GM19239 (cell line): ENCODE measurements at places on chromosomes 6 and 20.

GRCh38 chr6:143375022-143375585 lies 75.4 kb downstream of the ADAT2 start:
- DNase-seq = no peak

- DNase-seq = no peak
Observed at GRCh38 chr6:13038315-13038714, 290.0 kb downstream of the TBC1D7 start.

DNA sequence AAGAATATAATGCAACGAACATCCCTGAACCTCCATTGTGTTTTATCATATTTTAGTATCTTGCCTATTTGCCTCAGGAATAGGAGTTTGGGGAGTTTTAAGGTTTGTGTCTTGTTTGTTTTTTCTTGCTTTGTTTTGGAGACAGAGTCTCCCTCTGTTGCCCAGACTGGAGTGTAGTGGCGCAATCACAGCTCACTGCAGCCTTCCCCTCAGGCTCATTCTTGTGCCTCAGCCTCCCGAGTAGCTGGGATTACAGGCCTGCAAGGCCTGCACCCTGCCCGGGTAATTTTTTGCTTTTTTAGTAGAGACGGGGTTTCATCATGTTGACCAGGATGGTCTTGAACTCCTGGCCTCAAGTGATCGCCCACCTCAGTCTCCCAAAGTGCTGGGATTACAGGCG lies 63.3 kb upstream of the CARMIL1 start:
- DNase-seq = no peak

- no peak for DNase-seq
Observed at GRCh38 chr6:125558907-125559306, 190.5 kb upstream of the HEY2 start.

DNA sequence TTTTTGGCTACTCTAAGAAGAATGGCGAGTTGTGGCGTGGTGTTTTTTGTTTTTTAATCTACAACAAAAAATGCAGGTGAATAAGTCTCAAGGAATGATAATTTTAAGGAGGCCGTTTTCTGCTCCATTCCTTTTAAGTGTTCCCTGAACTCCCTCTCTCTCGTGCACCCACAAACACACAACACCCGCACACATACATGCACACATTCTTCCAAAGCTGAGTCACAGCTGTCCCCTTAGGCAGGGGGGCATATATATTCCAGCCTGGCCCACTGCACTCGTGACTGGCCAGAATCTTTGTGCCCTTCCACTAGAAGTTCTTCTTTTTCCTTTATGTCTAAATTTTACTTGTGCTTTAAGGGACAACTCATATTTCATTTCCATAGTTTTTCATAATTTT lies 405.7 kb downstream of the LMBRD1 start:
- no peak for DNase-seq

DNA sequence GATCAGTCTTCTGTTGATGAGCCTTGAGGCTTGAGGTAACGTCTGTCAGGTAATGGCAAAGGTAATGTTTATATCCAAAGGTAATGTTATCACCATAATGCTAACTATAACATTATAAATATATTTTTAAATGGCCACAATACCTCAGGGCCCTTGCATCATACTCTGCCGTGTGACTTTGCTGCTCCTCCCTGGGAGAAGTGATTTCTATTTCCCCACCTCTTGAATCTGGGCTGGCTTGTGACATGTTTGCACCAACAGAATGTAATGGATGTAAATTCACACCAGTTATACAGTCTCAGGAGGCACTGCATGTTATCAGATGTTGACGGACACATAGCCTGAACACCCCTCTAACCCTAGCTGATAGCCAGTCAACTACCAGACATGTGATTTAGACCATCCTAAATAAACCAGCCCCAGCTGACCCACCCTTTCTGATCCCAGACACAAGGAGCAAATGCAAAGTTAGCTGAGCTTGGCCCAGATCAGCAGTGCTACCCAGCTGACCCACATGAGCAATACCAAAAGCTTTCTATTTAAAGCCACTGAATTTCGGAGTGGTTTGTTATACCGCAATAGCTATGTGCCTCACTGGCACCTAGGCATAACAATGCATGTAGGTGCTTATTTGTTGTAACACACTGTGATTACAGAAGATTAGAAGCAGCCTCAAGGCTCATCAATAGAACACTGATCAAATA lies 93.8 kb upstream of the SIRPA start:
- no peak for DNase-seq

DNA sequence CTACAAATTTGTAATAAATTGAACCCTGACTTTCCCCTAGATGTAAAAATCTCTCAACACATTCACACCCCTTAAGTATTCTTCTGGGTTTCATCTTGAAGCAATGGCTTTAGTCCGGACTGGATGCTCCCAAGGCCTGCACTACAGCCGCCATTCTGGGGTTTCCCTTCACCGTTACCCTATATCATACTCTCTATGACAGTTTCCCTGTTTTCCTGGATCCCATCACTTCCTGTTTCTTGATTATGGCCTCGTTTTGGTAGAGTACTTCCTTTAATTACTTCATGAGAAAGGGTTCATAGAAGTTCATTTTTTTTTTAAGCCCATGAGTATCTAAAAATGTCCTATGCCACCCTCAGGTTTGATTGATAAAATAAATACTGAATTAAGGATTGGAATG lies 11.7 kb downstream of the FIG4 start:
- no peak for DNase-seq

DNA sequence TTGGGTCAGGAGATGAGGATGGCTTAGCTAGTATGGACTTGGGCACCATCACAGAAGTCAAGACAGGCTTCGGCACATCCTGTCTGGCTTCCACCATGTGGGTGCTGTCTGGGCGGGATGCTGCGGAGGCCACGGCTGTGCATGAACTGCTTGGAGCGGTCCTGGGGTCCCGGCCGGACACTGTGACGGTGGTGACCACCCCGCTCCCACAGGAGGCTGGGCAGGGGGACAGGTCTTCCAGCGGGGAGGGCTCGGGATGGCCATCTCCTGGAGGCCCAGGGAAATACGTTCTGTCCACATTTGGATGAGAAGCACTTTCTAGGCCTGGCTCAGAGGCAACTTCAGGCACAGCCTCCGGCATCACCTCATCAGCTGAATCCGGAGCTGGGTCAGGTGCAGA lies 32.1 kb upstream of the TCFL5 start:
- no peak for DNase-seq

GRCh38 chr6:17988422-17988944 lies 1.0 kb upstream of the KIF13A start:
- DNase-seq = no peak

DNA sequence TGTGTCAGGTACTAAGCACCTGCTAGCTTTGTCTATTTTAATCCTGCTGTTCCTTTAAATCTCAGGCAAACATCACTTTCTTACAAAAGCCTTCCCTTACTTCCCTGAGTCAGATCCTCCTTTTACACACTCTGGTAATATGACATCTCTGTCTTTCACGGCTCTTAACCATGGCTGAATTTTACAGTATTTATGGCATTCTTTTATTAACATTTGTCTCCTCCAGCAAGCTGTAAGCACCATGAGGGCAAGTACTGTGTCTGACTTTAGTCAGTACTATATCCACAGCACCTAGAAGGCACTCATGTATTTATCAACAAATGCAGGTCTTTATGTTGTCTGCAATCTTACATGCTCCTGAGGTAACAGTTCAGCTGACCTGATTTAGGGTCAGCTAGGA lies 33.7 kb upstream of the HBS1L start:
- DNase-seq = no peak

- peak; percentile 30 for DNase-seq
Observed at GRCh38 chr6:129671442-129672340, 38.3 kb downstream of the ARHGAP18 start.

DNA sequence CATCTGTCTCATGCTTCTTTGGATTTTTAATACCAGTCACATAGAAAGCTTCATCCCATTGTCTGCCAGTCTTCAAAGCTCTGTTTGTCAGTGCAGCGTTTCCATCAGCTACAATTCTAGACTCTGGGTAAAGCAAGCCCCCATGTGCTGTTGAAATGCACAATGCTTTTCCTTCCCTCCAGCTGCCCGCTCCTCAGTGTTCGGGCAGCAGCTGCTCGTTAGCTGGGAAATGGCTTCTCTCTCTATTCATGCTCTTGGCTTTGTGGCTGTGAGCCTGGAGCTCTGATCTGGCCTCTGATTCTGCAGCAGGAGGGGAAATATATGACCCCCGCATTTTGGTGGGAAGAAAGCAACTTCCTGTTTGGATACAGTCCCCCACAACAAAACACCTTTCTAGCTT lies 213.0 kb upstream of the CDYL start:
- DNase-seq = no peak

- no peak for DNase-seq
Observed at GRCh38 chr6:154515826-154516225, 5.3 kb upstream of the CNKSR3 start.

- DNase-seq = no peak
Observed at GRCh38 chr20:19952392-19952791, 64.8 kb upstream of the NAA20 start.

- no peak for DNase-seq
Observed at GRCh38 chr6:154614101-154614500, 103.6 kb upstream of the CNKSR3 start.

DNA sequence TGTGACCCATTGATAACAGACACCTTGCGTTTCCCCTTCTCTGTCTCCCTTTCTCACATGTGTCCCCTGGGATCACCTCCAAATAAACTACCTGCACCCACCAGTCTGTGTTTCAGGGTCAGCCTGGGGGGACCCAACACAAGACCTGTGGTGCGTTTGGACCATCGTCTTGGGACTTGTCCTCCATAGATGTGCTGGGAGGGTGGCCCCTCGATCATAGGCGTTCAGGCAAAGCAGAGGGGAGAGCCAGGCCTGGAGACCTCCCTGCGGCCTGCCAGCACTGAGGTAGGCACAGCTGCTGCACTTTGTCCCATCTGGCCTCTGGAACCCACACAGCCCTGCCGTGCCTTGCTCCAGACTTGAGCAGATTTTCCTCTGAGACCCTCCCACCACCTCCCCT lies 18.1 kb downstream of the CST9 start:
- no peak for DNase-seq

DNA sequence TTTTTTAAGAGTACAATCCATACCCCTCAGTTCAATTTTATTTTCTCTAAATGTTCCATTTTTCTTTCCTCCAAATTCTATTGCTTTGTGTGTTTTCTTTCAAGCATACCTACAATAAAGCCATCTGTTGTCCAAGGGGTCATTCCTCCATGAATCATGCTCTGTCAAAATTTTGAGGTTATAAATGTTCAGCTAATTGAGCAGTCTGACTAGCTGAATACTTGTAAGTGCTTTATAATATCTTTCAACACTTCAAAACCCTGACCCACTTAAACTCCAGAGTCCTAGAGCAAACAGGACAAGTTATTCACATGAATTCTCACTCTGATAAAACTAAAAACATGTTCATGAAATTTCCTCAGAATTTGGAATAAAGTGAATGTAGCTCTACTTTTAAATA lies 33.4 kb upstream of the EYA4 start:
- no peak for DNase-seq

GRCh38 chr6:62037445-62037844 lies 248.6 kb downstream of the KHDRBS2 start:
- no peak for DNase-seq

GRCh38 chr6:28218312-28219248 lies 6.5 kb upstream of the ZSCAN9 start:
- DNase-seq = peak; percentile 51

DNA sequence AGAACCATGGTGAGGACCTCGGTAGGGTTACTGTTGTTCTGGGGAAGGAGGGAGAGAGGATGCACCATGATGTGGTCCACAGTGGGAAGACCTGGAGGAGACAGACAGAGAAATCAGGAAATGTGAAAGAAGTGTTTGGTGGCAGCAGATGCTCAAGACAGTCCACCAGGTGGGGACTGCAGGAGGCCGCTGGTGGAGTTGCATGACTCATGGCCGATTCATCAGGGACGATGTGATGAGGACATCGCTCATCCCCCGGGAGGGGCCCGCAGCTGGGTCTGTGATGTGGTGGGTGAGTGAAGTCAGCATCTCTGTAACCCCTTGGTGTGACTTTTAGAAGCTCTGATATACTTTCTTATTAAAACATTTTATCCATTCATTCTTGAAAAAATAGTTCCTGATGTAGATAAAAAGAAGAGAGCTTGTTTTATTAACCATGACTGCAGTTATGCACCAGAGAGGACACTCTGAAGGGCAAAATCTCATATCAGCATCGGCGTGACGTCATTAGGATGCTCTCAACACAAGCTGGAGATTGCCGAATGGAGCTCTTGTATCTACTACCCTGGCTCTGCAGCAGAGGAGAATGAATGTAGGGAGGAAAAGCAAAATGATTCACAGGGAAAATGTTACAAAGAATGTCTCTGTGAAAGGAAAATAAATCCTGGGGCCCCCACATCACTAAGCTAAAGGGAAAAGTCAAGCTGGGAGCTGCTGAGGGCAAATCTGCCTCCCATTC lies 71.2 kb downstream of the RAMACL start:
- DNase-seq = no peak

DNA sequence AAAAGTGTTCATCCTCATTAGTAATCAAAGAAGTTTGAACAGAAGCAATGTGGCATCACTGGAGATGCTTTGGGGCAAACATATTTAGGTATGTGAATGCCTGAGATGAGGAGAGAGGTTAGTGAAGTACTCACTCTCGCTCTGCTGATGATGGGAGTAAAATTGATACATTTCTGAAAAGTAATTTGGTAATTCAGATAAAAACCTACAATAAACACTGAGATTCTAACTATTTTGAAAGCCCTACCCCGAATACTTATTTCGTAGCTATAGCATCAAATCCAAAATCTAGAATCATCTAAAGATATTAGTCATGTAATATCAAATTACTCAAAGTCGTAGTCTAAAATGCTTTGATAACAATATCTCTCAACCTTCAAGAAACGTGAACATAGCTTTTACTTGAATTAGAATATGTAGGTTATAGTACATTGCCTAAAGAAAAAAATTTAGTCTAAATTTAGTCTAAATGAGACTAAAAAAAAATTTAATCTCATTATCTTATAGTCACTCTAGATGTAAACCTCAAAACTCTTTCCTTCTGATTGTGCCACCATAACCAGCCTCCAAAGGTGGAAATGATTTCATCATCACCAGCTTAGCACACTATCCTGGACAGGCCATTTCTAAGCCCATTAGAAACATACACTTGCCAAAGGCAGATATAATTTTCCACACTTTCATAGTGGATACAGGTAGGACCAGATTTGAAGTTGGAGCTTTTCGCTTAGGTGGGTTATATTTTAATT lies 232.5 kb upstream of the TAB2 start:
- no peak for DNase-seq

GRCh38 chr6:39018103-39018502 lies 30.5 kb upstream of the GLP1R start:
- no peak for DNase-seq

GRCh38 chr6:124490122-124490521 lies 472.1 kb upstream of the RNF217 start:
- no peak for DNase-seq

- no peak for DNase-seq
Observed at GRCh38 chr6:45222380-45222779, 105.8 kb upstream of the RUNX2 start.
